ENCODE measurements at places on chromosomes 16 and 17.

DNA sequence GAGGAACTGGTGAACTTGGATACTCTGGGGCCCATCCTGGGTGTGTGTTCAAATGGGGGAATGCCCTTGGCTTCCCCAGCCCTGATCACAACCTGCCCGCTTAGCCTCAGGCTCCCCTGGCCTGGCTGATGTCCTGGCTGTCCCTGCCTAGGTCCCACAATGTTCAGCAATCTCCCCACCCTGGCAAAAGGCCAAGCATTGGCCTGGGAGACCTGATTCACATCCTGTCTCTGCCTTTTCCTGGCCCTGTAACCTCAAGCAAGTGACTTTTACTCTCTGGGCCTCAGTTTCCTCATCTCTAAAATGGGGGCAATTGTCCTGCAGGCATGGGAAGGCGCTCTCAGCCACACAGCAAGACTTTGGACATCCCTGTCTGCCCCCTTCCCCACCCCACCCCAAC lies 14.4 kb downstream of the CPNE2 start:
- DNase-seq = no peak

DNA sequence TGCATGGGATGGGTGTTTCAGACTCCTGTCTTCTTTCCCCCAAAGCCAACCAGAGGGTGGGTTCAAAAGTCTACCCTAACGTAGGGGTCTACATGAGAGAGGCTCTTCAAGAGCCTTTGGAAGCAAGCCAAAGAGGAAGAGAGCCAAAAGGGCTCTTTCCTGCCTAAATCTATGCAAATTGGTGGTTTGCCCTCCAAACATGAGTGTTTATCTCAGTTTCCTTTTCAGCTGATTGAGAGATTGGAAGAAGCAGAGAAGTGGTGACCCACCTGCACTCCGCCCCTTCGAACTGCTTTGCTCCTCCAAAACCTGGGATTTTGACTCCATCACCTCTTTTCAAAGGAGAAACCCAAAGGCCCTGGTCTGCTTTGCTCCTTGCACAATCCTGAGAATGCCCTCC lies 65.4 kb upstream of the MAF start:
- no peak for DNase-seq

- no peak for DNase-seq
These were observed 599.6 kb downstream of the TMEM114 start for GRCh38 chr16:7990626-7991260.

- no peak for DNase-seq
These were observed 43.7 kb upstream of the GSG1L start for GRCh38 chr16:28107232-28107631.

DNA sequence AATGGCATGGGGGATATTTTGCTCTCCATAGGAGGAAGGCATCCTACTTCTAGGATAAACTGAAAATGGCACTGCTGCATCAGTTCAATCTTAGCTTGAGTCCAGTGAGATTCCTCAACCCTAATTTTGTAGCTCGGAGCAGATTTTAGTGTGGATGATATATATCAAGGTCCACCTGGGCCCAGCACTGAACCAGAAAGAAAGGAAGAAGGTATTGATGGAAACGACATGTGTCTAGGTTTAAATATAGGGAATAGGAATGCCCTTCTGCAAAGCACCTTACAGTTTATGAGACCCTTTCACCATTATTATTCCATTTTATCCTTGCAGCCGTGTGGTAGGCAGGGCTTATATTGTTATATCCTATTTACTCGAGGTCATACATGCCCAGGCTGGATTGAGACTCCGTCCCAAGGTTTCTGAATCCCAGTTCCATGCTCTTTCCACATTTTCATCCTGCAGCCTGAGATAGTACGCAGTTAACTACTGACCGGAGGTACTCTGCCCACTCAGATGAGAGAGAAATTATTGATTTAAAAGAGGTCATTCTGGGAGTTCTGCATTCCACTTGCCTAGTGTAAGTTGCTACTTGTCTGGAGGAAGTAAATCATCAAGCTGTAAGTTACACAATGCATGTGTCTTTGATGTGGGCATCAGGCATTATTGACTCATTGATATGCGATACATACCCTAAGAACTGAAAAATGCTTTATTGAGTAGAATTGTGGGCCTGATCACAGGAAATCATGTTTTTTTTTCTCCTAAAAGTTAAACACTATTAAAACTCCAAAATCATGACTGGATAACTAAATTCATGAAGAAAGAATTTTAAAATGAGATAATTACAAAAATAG lies 10.1 kb downstream of the KRT39 start:
- no peak for DNase-seq

- DNase-seq = no peak
These were observed 296.4 kb downstream of the MAP2K6 start for GRCh38 chr17:69710926-69711325.

GRCh38 chr17:48064638-48065037 lies 16.5 kb downstream of the NFE2L1 start:
- no peak for DNase-seq

DNA sequence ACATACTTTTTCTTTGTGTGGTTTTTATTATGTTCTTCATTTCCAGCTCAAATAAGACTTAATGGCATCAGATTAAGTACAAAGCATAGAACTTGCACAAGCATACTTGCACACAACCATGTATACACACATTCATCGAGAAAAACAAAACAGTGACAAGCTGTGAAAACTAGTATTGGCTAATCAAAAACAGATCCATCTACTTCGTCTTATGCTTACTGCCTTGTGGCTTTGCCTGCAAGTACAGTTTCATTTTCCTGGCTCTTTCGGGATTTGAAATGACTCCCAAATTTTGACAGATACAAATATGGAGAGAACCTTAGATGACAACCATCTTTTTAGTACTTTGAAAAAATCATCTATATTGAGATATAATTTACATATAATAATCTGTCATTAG lies 338.3 kb downstream of the BCAS3 start:
- no peak for DNase-seq

- no peak for DNase-seq
These were observed 43.4 kb downstream of the ENGASE start for GRCh38 chr17:79117905-79118487.

GRCh38 chr16:8237452-8237851 lies 352.9 kb downstream of the TMEM114 start:
- DNase-seq = no peak

GRCh38 chr17:75504347-75505151 lies 10.8 kb downstream of the CASKIN2 start:
- peak; percentile 11 for DNase-seq

GRCh38 chr16:7861891-7862582 lies 529.4 kb downstream of the RBFOX1 start:
- no peak for DNase-seq

GRCh38 chr16:88561485-88562359 lies 8.5 kb upstream of the ZC3H18 start:
- DNase-seq = peak; percentile 17

GRCh38 chr16:81445966-81446906 lies 1.6 kb downstream of the CMIP start:
- DNase-seq = no peak

DNA sequence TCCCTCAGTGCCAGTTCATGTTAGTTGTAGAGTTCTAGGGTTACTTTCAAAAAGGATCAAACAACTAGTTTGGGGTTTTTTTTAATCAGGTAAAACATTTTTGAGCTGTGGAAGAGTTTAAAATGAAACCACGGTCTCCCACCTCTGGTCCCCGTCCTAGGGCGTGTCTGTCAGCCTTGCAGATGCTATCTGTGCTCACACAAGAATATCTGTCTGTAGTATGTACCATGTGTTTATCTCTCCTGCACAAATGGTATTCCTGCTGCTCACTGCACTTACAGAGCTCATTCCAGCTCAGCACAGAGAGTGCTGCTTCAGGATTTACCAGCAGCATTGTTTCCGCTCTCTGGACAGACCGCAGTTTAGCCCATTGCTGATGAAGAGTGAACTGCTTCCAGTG lies 38.9 kb downstream of the UBN1 start:
- no peak for DNase-seq

GRCh38 chr17:40535438-40535837 lies 29.8 kb downstream of the CCR7 start:
- no peak for DNase-seq

DNA sequence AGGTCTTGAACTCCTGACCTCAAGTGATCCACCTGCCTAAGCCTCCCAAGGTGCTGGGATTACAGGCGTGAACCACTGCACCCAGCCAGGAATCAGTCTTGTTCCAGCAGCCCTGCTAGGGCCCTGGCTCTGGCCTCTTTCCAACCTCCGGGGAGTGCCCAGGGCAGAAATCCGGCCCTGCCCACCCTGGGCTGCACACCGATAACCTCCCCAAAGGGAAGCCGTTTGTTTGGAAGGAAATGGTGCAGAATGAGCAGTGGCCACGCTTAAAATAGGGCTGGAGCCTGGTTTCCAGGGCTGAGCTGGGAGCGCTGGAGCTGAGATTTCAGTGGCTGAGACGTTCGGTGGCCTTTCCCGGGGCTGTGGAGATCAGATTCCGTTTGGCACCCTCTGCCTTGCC lies 17.8 kb upstream of the EMP2 start:
- DNase-seq = no peak

- DNase-seq = peak; percentile 43
These were observed at the start of gene TTLL6 for GRCh38 chr17:48816774-48817590. Gene TTLL6 (minus strand): TSS chr17:48817229. CDS start chr17:48817072, 157 bp downstream.

- no peak for DNase-seq
These were observed 4.0 kb downstream of the AMFR start for GRCh38 chr16:56421313-56421712.

- DNase-seq = no peak
These were observed 2.8 kb upstream of the NTN3 start for GRCh38 chr16:2468233-2468724.

DNA sequence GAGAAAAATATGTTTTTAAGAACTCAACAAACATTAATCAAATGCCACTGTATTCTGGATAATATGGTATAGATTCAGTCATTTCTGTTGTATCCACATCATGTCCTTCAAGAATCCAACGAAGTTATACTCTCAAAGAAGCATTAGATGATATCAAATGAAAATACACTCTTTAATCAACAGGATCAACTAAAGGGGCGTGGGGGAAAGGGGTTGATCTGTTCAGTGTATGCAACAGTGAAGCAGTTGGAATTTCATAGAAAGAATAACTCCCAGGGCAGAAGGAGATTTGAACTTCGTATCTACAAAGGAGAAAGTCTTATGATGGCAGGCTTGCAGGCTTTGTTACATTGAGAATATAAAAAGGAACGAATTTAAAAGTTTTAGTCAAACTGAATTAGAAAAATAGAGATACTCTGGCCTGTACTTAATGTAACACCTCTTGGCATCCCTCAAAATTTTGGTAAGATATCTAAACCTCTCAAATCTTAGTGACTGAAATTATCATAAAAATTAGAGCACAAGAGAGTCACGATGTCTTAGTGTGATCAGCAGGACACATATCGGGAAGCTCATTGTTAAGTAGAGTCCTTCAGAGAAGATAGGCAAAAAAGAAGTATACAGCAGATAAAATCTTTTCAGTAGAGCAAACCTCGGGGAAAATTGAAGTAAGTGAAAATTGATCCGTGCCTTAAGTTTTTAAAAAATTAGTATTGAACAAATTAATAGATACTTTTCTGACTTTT lies 431.4 kb downstream of the KCNJ18 start:
- DNase-seq = no peak

DNA sequence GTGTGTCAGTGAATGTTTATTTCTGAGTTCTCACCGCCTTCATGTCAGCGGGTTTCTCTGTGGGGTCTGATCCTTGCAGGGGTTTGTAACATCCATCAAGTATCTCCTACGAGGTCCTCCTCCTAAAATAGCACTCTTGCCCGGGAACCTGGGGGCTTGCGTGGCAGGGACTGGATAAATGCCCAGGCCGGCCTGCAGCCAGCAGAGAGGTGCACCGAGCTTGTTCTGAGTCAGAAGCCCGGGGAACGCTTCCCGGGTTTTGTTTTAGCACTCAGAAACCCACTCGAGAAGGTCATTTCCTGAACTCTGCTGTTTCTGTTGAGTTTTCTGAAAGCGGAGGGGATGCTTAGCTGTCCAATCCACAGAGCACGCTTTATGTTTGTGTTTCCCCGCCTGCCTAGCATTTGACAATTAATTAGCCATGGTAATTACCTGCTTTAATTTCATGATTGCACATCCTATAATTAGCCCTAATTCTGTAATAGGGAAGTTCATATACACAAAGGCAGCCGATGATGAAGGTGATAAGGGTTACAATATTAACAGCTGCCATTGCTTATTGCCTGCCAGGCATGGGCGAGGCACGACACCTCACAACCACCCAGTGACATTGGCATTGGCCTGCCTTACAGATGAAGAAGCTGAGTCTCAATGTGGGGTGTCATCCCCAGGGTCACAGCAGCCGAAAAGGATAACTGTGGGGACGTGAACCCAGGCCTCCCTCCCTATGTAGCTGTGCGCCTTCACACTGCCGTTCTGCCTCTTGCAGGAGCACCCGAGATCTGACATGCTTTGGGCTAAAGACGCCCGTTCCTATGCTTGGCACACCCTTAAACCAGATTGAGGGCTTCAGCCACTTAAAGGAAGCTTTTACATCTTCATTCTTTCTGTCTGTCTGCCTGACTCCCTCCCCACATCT lies 333.1 kb downstream of the CPPED1 start:
- DNase-seq = no peak

DNA sequence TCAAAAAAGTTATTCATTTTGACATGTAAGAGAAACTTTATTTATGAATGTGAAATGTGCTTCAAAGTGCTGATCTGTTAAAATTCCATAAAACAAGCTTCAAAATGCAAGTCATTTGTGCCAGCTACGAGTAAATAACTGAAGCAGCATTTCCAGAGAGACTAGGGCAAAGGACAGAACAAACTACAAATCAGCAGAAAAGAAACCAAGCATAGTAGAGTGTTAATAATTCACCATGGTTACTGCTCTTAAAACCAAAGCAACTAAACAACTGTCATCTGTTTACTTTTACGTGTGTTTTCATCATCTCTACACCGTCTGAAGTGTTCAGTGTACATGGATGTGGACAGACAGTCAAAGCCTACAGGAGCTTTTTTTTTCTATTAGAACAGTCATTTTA lies 1.6 kb upstream of the ASPA start:
- no peak for DNase-seq

GRCh38 chr16:63200940-63201339 lies 1164.7 kb upstream of the CDH8 start:
- DNase-seq = no peak

DNA sequence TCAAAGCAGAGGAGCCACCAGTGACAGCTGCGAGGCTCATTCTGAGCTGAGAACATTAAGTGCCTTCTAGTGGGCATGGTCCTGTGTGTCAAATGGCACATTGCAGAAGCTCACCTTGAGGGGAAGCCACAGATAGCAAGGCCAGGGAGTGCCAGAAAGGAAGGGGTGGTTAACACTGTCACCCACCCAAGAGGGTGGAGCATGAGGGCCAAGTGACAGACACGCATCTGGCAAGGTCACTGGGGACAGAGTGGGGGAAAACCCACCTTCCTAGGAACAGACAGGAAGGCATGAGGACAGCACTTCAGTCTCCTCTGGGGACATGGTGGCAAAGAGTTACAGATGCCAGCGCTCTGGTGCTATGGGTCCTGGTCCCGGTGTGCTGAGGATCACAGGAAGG lies 22.1 kb downstream of the NUBP1 start:
- DNase-seq = no peak

DNA sequence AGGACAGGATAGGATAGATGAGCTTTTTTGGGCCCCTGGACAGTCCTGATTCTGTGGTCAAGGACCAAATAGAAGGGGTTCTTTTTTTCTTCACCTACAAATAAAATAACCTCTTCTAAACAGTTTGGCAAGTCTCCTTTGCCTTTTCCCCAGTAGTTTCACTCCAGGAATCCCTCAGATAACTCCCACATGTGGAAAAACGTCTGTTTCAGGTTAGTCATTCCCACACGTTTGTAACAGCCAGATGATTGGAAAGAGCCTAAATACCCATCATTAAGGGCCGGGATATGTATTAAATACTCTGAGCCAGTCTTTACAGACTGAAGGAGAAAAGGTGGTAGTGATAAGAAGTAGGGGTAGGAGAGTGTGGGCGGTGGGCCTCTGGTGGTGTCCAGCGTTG lies 58.3 kb downstream of the PLD6 start:
- DNase-seq = no peak
